Frontal cortex (tissue), 4 donors: ENCODE measurements at places on chromosomes 1 and 21.

- DNase-seq, result no peak
Measured at GRCh38 chr1:67133177-67133576, 1.6 kb downstream of the C1orf141 start.

GRCh38 chr1:57109883-57110282, 144.1 kb upstream of the C8B start:
- DNase-seq, result no peak

DNA sequence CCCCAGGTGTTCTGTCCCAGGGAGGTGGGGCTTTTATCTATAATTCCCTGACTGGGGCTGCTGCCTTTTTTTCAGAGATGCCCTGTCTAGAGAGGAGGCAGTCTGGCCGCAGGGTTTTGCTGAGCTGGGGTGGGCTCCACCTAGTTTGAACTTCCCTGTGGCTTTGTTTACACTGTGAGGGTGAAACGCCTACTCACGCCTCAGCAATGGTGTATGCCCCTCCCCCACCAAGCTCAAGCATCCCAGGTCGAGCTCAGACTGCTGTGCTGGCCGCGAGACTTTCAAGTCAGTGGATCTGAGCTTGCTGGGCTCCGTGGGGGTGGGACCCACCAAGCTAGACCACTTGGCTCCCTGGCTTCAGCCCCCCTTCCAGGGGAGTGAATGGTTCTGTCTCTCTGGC, 124.3 kb downstream of the CENPF start:
- no peak for DNase-seq

GRCh38 chr1:71634159-71634558, 553.3 kb upstream of the ZRANB2 start:
- no peak for DNase-seq

DNA sequence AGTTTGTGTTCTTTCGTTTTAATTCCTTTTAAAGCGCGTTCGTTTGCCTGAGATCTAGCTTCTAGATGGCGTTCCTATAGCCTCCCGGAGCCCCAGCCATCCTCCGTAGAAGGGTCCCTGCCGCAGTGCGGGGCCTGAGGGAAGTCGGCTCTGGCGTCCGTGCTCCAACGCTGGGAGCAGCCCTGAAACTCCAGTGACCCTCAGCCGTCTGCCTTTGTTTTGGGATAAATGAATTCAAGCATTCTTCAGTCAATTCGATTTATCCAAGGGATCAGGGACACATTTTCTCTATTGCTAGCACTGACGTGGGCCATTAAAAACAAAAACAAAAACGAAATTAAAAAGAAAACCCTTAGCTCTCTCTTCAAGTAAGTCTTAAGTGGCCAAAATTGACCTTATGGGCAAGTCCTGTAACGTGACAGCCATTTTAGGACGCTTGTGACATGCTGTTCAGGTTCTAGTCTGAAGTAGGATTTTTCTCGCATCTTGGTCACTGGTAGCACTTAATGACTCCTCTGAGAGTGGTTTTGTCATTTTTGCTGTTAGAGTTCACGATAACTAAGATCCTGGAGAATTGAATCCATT, 742 bp upstream of the HSPA13 start:
- no peak for DNase-seq

GRCh38 chr1:33143176-33143575, 38.7 kb downstream of the TRIM62 start:
- DNase-seq, result no peak

GRCh38 chr1:103267893-103268292, 159.6 kb upstream of the COL11A1 start:
- no peak for DNase-seq

DNA sequence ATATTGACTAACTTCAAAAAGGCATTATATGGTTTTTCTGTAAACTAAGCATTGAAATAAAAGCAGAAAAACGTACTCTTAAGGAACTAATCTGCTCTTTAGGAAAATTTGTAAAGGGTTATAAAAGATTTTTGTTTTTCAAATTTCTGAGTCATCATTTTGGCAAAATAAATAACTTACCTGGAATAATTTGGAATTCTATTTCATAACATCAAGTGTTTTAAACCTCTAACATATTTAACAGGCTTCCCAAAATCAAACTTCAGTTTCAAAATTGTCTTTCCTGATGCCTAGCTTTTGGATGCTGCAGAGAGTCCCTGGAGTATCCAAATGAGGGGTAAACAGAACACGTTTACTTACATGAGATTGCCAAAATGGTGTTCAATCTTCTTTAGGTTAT, 108.5 kb downstream of the COP1 start:
- DNase-seq, result no peak

DNA sequence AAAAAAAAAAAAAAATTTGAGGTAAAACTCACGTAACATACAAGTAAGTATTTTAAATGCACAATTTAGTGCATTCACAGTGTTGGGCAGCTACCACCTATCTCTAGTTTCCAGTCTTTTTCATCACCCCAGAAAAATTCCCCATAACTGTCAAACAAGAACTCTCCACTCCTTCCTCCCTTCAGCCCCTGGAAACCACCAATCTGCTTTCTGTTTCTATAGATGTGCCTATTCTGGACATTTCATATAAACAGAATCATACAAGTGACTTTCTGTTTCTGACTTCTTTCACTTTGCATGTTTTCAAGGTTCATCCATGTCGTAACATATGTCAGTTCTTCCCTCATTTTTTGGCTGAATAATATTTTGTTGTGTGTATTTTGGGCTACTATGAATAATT, 24.9 kb upstream of the ETS2 start:
- DNase-seq, result no peak

GRCh38 chr1:229344937-229345684, 2.3 kb upstream of the CCSAP start:
- DNase-seq, result no peak

GRCh38 chr1:119587341-119587740, 60.7 kb downstream of the ZNF697 start:
- DNase-seq, result no peak

GRCh38 chr1:198927129-198927528, 288.3 kb downstream of the PTPRC start:
- no peak for DNase-seq

DNA sequence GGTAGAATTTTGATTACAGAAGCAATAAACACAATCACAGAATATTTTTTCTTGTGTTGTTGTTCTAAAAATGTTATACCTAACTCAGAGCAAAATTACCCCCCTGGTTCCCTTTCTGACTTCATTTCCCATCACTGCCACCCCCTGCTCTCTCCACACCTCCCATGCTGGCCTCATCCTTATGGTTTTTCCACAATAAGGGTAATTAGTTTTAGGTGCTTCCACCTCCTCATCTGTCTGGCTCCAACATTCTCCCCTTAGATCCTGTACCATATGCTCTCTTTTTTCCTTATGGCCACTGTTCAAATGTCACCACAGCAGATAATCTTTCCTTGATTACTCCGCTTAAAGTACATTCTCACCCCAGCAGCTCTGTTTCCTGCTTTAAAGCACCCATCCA, 2208.6 kb downstream of the MRPL39 start:
- DNase-seq, result no peak

- no peak for DNase-seq
Measured at GRCh38 chr1:26417111-26417759, 6.6 kb downstream of the LIN28A start.

- DNase-seq, result no peak
Measured at GRCh38 chr1:8461351-8462110, 143.6 kb downstream of the SLC45A1 start.

DNA sequence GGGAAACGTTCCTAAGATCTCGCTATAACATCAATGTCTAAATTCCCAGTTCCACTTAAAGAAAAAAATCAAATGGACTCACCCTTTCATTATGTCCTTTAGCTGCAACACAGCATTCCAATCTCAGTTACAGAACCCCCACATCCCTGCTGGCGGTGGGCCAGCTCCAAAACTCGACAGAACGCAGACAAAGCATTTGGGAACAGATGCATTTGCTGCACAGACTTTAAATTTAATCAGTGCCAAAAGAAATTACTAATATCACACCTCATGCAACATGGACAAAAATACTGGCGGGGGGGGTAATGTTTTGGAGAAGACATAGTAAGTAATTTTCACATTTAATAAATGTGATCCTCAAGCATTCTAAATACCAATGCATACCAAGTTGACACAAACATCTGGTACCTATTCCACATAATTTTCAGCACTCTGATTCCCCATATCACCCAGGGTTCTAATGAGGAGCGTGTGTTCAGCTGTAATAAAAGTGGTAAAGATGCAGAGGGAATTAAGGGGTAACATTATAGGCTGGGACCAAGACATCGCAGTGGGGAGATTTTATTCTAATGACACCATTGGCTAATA, 79.7 kb downstream of the TGFBR3 start:
- DNase-seq, result no peak

GRCh38 chr1:237748171-237748960, 142.4 kb downstream of the ZP4 start:
- no peak for DNase-seq

- DNase-seq, result no peak
Measured at GRCh38 chr1:239998312-239998649, 93.4 kb upstream of the FMN2 start.

DNA sequence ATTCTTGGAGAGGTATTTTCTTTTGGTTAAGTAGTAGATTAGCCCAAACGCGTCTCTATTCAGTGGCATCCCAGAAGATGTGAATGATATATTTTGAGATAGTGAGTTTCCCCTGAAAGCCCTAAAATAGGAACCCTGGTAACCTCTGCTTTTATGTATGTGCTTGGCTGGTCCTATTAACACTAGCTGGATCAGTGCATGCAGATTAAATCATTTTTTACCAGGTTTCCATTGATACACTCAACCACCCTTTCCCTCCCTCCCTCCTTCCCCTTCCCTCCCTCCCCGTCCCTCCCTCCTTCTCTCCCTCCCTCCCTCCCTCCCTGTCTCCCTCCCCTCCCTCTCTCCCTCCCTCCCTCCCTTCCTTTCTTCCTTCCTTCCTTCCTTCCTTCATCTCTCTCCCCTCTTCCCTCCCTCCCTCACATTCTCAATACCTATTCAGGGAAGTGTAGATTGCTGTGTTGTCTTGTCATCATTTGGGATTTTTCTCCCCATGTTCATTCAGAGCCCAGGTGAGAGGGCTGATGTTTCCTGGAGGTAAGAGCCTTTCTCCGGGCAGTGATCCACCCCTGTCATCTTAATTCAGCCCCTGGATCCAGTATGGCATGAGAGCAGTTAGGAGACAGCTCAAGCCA, 406.8 kb downstream of the PRDM2 start:
- no peak for DNase-seq

- DNase-seq, result no peak
Measured at GRCh38 chr1:220655509-220655908, 34.7 kb upstream of the C1orf115 start.

- DNase-seq, result no peak
Measured at GRCh38 chr1:91699339-91699974, 186.5 kb downstream of the TGFBR3 start.

DNA sequence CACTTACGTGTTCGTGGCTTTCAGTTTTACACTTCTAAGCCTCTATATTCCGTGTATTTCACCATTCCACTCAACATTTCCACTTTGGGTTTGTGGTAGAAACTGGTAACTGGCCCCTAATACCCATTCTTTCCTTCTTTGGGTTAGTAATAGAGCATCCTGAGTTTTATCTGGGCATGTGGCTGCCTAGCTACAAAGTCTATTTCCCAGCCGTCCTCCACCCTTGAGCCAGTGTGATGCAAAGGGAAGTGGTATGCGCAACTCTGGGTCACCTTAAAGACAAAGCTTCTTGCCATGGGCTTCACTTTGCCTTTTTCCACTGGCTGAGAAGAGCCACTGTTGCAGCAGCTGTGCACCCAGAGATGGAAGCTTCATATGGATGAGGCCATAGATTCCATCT, 73.9 kb downstream of the LAMC2 start:
- no peak for DNase-seq

DNA sequence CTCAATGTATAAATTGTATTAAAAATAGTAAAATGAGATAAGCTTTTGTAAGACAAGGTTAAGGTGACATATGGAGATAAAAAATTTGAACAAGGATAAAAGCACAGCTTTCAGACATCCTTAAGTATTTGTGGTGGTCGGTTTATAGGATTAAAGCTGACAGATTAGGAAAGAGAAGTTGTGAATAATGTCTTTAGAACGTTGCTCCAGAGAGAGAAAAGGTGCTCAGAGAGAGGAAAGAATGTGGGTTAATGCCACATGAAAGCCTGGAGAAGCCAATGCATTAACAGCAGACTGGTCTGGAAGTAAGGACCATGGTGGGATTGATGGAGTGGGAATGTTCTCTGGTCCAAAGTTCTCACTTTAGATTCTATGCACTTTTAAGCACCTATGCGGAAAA, 44.8 kb downstream of the ATP6V1G3 start:
- no peak for DNase-seq

GRCh38 chr1:10646347-10646861, 150.0 kb downstream of the CASZ1 start:
- DNase-seq, result no peak

- no peak for DNase-seq
Measured at GRCh38 chr1:17587693-17588047, 48.2 kb downstream of the ARHGEF10L start.

GRCh38 chr1:24972221-24972914, 42.3 kb upstream of the RUNX3 start:
- DNase-seq, result no peak

DNA sequence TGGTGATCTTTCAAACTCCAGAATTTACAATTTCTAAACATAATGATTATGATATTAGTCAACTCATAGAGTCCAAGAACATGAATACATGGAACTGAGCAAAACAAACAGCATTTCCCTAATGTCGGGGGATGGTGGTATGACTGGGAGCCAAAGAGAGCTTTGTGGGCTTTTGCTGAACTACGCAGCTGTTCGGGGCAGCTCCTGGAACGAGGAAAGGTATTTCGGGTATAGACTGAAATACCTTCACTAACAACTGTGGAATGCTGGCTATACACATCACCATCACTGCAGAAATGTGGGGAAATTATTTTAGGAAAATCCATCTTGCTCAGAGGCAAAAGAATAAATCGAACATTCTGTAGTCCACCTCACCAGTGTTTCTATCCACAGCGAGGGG, 30.2 kb upstream of the VPS26C start:
- no peak for DNase-seq

- DNase-seq, result no peak
Measured at GRCh38 chr1:174344162-174344561, 103.6 kb upstream of the GPR52 start.

GRCh38 chr1:9728451-9729295, 77.1 kb downstream of the PIK3CD start:
- DNase-seq, result no peak

DNA sequence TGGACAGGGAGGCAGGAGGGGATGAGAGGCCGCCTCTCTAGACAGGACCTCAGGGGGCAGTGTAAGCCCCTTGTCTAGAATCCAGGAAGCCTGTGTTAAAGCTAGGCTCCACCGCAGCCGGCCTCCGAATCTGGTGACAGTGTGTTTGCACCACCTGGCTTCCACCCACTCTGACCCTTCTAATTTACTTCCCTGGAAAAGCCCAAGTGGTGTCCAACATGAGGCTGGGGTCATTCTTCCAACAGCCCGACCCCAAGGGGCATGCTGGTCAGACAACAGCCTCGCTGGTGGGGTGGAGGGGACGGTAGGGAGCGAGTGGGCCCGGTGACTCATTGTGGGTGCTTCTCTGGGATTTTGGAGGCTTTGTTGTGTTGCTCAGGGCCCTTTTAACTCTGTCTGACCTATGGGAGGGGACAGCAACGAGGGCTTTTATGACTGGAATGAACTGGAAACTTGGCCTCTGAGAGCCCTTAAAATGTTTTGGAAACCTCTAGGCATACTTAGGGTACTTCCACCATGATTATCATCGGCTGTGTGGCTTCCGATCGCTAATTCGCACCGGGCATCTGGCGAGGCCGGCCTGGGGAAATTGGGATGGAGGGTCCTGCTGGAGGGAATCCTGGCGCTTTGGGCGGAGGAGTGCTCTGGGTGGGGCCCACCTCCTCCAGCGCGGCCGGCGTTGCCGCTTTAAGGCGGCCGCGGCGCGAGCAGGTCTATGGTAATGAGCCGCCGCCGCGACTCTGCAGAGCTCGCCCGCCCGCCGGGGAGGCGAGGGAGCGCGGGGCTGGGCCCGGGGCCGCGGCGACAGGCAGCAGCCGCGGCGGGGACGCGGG, at the start of gene CELSR2:
Gene CELSR2 (plus strand): TSS at position 743 of the 833 bp plus-strand sequence. CDS start 541 bp downstream, outside the sequence.
- peak; percentile 89 for DNase-seq
